ENCODE measurements at places on chromosomes 6 and 20.

GRCh38 chr6:16474772-16475493 is 236.5 kb downstream of the GMPR start:
- no peak for DNase-seq

GRCh38 chr6:152372945-152373344 is 264.2 kb downstream of the SYNE1 start:
- DNase-seq = no peak

DNA sequence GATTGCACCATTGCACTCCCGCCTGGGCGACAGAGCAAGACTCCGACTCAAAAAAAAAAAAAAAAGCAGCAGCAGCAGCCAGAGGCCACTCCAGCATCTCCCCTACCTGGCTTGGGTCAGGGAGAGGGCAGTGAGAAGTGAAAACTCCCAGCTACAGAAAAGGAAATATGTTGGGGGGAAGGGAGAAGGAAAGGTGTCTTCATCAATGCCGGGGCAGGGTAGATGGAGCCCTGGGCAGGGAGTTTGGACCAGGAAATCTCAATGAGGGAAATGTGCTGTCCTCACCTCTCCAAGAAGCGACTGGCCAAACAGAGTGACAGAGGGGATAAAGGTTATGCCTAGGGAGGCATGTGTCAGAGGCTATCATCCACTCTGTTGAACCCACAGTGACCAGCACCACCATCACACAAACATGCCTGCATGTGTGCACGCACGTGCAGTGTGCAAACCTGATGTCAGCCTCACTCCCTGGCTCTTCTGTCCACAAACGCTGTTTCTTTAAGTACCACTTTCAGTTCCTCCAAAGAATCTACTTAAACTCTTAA is 887 bp upstream of the AIF1 start:
- no peak for DNase-seq

GRCh38 chr6:129115471-129115870 is 232.5 kb downstream of the LAMA2 start:
- no peak for DNase-seq

DNA sequence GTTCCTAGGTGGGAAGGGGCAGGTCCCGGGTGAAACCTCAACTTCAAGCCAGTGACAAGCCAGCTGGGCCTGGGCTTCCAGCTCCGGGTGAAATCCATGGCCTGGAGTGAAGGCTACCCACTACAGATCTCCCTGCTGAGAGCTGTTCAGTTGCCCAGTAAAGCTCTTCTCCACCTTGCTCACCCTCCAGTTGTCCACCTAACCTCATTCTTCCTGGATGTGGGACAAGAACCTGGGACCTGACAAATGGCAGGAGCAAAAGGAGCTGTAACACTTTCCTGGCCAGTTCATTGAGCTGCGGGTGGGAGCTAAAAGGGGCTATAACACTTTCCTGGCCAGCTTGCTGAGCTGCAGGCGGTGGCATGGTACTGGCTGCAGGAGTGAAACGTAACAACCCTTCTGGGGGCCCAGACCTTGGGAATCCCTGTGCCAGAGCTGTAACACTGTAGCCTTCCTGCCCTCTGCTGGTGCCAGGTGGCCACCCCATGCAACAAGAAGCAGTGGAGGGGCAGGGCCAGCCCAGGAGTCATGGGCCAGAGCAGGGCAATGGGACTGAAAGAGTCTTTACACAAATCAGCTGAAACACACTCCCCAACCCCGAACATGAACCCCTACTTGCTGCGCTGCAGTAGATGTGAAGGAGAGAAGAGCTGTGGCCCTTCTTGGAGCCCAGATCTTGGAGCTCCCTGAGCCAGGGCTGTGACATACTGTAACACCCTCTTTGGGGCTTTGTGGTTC is 3.6 kb upstream of the HINT3 start:
- DNase-seq = no peak

DNA sequence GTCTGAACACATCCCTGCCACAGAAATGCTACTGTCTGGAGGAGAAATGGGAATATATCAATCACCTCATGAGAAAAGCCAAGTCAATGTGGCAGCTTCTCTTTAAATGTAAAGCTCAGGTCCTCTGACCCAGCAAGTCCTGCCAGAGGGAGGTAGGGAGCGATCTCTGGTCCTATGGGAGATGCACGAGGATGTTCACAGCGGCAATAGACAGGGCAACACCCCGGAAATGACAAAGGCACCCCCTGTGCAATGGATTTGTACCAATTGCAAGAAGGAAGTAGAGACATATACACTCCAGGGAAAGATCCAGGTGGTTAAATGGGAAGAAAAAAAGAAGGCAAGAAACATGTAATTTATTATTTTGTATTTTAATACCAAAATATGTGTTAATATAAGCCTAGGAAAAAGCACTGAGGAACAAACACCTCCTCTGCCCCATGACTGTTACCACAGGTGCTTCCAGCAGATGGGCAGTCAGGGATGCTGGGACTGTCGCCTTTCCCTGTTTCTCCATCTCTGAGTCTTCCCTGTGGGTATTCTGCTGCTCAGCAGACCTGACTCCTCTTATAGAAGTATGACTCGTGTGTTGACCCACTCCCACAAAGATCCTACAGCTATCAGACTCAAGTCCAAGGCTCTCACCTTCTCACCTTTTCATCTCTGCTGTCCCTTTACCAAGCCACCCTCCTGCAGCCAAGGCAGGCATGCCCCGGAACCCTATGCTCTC is 20.8 kb downstream of the ATP9A start:
- DNase-seq = no peak

DNA sequence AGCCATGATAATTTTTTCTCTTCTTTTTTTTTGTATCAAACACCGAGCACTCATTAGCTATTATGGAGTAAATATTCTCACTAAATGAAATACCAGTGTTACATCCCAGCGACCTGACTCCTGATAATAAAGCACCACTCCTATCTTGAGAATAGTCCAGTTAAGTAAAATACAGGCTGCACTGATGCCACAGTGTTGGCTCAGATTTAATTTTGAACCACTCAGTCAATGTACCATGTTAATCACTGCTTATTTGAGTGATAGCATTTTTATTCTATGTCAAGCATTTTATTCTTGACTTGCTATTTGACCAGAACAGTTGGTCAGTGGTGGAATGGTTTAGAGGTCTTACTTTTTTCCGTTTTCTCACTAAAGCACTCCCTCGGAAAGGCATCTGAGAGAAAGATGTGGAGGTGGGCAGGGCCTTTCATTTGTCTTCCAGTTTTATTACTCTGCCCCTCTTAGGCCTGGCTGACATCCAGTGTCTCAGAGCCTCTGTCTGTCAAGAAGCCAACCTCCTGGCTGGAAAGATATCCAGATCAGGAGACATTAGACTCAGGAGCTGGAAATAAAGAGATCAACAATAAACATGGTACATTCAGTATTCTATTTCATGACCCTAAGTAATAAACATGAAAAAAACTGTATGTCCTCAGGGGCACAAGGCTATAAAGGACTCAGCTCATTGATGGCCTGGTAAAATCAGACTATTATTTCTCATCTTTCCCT is 457.8 kb downstream of the EPM2A start:
- no peak for DNase-seq

GRCh38 chr20:408843-409696 is 971 bp downstream of the RBCK1 start:
- DNase-seq = no peak
